ENCODE measurements at places on chromosomes 5 and 9.

DNA sequence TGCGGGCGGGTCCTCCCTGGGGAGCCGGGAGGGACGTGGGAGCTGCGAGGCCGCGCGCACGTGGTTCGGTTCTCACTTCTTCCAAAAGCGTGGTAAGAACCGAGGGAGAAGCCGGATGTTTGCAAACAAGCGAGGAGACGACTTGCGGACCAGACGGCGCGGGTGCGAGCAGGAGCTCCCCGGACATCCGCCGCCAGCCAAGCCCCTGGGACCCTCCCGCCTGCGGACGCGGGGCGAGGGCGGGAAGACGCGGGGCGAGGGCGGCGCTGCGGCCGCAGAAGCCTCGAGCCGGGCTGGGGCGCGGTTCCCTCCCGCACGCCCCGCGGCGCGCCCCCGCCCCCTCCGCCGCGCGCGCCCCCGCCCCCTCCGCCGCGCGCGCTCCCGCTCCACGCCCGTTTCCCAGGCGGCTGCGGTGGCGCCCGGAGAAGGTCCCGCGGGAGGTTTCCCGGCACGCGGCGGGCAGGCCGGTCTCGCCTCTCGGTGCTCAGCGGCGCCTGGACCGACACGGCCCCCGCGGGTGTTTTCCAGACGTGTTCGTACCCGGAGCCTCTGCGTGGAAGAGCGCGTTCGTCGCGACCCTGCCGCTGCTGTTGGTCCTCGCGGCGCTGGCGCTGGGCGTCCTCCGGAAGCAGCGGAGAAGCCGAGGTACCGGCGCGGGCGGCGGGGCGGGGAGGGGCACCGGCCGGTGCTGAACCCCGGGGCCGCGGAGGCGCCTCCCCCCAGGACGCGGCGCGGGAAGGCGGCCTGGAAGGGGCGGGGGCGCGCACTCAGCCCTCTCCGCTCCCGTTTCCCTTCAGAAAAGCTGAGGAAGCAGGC, 12.8 kb downstream of the BTNL9 start:
- no peak for DNase-seq

GRCh38 chr9:98009936-98010335, 26.8 kb downstream of the ANP32B start:
- no peak for DNase-seq

DNA sequence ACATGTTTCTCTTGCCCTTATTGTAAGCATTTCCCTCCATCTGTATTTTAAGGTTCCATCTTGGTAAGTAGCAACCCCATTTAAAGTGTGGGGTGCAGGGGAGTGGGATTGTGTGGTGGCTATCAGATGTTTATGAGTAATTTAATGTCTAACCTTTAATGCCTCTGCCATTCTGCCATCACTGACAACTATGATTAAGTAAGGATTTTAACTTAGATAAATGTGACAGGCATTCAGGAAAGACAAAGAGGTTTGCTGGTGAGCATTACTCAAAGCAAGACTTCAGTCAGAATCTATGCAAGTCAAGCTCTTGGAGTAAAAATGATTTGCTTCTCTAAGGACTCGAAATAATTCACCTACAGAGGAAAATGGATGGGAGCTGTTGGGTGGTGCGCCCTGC, 143.0 kb downstream of the NXNL2 start:
- no peak for DNase-seq

GRCh38 chr9:132108728-132109127, 29.1 kb upstream of the MED27 start:
- no peak for DNase-seq

DNA sequence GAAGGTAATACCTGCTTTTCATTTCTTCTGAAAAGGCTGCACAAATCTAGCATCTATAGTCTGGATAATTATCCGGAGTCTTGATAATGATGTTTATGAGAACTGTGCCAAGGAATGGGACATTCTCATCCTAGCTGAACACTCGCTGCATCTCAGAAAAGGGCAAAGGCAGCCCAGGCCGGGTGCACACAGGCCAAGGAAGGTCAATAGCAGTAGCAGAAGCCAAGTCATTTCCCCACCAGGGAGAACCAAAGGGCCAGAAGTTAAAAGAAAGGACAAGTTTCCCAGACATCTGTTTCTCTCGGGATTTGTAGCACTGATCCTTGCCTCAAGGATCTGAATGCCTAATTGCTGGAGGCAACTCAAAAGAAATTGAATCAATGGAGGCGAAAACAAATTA, 66.1 kb upstream of the ANKRD55 start:
- no peak for DNase-seq

DNA sequence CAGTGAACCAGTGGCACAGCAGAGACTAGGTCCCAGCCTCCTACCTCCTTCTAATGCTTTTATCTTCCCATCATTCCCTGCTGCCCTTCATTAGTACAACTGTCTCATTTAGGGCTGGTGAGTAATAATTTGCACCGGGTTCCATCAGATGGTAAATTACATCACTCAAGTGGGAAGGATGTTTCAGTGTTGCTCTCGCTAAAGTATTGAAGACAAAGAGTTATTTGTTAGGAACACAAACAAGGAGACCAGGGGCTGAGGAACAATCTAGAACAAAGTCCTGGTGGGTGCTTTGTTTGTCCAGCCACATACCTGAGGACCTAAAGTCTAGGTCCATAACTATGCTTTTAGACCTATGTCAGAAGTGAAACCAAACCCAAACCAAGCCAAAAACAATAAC, 52.4 kb downstream of the SEC61B start:
- DNase-seq = no peak

GRCh38 chr5:56155992-56156584, 77.0 kb downstream of the ANKRD55 start:
- DNase-seq = no peak

DNA sequence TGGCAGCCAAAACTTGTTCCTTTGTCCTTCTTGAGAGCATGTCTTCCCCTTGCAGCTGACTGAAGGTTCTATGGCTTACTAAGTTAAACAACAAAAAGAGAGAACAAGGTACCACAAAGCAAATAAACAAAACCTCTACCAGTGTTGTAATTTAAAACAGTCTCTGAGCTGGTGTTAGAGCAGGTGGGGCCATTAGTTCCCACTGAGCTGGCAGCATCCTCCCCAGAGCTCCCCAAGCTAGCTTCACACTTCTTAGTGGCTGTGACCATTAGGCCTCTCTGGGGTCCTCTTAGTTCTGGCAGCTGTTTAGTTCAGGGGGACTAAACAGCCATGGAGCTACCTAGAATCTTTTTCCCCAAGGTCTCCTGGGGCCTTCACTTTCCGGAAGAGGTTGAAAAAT, 128.6 kb upstream of the ELL2 start:
- no peak for DNase-seq

- no peak for DNase-seq
These were observed 189.7 kb downstream of the DAB2IP start for GRCh38 chr9:121840838-121841760.

GRCh38 chr9:125950880-125951471, 203.8 kb downstream of the PBX3 start:
- DNase-seq = no peak

GRCh38 chr5:118614731-118615456, 373.5 kb downstream of the DTWD2 start:
- no peak for DNase-seq

- DNase-seq = no peak
These were observed 24.8 kb downstream of the IL6ST start for GRCh38 chr5:55969956-55970355.

DNA sequence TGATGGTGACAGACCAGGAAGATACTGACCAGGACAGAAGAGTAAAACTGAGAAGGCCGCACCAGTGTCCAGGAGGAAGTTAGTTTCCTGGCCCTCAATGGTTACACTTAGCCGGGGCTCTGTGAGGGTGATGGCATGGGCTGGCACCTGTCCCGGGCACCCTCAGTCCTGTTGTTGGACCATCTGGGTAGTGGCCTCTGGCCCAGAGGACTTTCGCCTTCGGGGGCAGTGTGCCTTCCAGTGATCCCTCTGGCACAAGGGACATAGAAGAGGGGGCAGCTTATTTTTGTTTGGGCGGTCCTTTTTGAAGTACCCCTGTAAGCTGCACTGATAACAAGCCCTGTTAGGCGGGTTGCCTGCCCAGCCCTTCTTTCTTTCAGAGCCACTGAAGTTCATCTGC, 1108.6 kb downstream of the TAF11L14 start:
- DNase-seq = no peak

DNA sequence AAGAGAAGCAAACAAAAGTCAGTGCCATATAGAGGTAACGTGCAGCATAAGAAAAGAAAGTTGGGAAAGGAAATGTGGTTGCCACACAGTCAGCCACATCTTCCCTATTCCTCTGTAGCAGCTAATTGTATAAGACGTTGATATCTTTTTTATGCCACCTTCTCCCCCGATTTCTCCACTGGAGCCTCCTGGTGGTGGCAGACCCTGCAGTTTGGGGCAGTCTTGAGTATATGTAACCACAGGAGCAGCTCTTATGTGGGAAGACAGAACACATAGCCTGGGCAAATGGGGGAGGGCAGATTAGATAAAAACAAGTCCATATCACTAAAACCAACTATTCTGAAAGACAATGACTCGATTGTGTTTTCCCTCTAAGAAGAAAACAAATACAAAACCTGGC, 99.7 kb downstream of the PLCXD3 start:
- DNase-seq = no peak

DNA sequence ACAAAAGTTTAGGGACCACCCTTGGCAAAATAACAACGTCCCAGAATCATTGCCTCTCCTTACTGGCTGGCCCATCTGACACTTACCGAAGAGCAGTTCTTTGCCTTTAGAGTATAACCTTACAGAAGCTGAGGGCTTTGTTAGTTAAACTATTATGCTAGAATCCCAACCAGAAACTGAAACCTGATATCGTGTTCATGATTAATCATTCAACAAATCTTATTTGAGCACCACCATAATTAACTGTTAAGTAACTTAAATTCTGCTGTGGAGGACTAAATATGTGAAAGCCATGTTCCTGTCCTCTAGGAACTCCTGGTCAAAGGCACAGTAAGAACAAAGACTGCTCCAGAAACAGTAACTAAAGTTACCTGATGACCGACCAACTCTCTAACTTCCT, 104.9 kb downstream of the ARL15 start:
- no peak for DNase-seq

GRCh38 chr5:27221410-27221809, 183.0 kb upstream of the CDH9 start:
- no peak for DNase-seq

DNA sequence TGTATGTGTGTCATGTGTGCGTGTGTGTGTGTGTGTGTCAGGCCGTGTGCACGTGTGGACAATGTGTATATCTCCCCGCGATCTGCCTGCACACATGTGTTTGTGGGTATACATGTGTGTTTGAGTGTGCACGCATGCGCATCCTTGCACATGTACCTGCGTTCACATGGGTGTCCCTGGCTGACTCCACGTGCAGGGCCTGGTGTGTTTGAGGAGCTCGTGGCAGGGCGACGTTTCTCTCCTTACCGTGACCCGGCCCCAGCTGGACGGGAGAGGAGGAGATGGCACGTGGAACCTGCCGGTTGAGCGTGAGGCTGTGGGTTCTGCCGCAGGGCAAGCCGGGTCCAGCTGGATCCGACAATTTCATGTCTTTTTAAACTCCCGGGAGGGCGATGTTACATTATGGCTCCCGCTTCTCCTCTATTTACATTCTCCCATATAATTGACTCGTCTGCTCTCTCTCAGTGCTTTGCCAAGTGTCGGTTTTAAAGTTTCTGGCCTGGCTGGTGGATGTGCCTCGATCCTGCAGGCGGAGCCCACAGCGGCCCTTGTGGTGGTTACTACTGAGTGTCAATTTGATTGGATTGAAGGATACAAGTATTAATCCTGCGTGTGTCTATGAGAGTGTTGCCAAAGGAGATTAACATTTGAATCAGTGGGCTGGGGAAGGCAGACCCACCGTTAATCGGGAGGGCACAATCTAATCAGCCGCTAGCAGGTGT, 5.9 kb downstream of the COL5A1 start:
- no peak for DNase-seq

GRCh38 chr9:109986521-109986991, 206.6 kb downstream of the PALM2AKAP2 start:
- no peak for DNase-seq

DNA sequence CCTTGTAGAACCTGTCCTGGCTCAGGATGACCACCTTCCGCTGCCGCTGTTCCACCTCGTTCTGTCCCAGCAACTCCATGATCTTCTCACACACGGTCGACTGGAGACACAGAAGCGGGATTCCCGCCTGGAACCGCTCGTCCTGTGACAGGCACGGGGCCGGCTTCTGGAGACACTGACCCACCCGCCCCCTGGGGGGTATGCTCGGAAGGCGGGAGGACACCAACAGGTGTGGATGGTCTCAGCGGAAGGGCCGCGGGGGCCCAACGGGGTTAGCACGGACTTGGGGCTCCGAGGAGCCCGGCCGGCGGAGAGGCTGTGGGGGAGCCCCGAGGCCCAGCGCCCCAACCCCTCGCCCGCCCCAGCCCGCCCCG, 530 bp downstream of the UCK1 start:
- peak; percentile 20 for DNase-seq

DNA sequence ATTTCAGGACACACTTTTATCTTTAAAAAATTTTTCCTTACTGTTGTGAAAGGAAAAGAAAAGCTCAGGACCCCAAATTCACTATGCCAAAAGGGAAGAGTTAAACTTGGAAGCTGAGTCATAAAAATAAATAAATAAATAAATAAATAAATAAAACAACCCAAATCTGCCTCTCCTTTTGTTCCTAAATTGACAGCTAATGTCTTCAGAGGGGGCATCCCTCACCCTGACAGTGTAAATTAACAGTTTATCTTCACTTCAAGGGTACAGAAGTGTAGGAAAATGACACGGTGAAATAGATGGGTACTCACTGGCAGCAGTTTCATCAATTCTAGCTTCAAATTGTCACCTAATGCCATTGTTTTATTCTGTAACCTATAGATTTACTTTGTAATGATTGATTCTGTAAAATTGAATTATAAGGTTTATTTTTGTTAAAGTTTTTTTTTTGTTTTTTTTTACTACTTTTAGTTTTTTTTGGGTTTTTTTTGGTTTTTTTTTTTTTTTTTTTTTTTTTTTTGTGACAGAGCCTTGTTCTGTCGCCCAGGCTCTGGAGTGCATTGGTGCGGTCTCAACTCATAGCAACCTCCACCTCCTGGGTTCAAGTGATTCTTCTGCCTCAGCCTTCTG, 18.5 kb upstream of the ANXA1 start:
- no peak for DNase-seq

Measured in T-helper 2 cell treated with Interferon-gamma antibody and Interleukin-4, amounts not matched to agents 5 μg/mL and 100 μg/mL, for 36 hours (primary cell).